Progenitor cell of endocrine pancreas (in vitro differentiated cells): ENCODE measurements at places on chromosomes 3 and 15. TPM values are rescaled to one million over a fixed set of nuclear protein-coding genes. Genes with fewer than 3 reads are reported as not detected.

PRSS50 gene
- 1.9 TPM in 2 replicates for total RNA-seq

DNA sequence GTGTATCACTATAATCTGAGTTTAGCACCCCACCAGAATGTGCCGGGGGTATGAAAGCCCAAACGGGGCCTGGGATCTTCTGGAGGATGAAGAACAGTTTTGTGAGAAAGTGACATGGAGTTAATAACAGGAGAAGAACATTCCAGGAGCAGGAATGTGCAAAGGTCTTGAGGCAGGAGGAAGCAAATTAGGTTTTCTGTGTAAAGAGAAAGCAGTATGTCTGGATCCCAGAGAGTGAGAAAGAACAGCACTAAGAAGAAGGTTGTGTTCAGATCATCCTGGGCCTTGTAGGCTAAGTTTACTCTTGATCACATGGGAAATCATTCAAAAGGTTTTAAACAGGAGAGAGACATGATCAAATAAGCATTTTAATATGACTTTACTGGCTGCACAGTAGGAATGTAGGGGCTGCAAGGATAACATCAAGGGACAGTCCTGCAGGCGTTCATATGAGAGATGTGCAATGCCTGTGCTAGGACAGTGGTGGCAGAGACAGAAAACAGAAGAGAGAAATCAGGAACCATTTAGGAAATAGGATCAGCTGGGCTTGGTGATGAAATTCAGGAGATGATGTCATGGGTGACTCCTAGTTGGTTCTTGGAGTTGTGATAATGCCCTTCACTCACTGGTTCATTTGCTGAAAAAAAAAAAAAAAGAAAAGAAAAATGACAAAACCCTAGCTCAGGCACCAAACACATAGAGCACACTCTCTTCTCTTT is 113.5 kb downstream of the TNIK start:
- no peak for DNase-seq

IP6K2 gene
- total RNA-seq: 207 and 212 TPM in 2 replicates

DNA sequence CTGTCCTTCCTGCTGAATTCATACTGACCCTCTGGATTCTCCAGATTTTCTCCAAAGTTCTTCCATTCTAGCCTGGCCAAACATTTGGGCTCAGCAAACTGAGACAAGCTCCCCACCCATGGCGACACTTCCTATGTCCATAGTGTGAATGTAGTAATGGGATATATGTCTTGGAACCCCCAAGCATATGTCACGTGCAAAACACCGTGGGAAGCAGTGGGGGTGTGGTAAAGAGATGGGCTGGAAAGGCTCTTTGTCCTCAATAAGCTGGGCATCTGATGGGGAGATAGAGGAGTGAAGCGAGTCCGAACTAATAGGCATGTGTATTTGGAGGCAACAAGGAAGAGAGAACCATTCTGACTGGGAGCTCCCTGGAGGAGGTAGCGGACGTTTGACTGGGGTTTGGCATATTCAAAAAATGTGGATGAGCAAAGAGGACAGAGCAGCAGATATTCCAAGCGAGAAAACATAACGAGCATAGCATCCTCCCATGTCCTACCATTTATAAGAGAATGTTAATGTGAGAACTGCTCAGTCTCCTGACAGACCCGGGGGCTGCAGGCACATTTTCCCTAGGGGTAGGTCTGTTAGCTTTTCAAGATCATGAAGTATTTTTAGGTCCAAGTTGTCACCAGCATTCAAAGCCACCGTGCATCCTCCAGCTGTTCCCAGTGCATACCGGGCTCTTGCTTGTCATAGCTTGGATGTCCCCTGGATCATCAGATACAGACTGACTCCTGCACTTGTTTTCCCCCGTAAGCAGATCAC is 25.6 kb downstream of the TPM1 start:
- no peak for DNase-seq

DNA sequence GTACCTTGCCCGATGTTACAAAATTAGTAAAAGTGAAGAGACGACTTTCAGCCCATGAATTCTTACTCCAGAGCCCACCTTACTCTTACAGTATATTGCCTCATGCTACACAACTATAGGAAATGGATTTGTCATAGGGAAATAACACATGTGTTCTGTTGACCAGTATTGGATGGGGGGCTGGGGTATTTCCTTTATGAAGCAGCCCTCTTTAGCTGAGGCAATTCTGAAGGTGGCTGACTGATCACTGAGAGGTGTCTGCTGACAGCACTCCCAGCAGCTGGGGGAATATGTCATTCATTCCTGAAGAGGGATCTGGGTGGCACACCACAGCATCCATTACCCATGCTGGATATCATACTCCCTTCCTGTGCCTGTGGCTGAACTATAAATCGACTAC is 6.4 kb upstream of the GOLM2 start:
- no peak for DNase-seq

- DNase-seq: peak; percentile 85
These were observed at the start of gene TXNRD3 for GRCh38 chr3:126654571-126655383. TXNRD3 (minus strand) TSS chr3:126655124.

DNA sequence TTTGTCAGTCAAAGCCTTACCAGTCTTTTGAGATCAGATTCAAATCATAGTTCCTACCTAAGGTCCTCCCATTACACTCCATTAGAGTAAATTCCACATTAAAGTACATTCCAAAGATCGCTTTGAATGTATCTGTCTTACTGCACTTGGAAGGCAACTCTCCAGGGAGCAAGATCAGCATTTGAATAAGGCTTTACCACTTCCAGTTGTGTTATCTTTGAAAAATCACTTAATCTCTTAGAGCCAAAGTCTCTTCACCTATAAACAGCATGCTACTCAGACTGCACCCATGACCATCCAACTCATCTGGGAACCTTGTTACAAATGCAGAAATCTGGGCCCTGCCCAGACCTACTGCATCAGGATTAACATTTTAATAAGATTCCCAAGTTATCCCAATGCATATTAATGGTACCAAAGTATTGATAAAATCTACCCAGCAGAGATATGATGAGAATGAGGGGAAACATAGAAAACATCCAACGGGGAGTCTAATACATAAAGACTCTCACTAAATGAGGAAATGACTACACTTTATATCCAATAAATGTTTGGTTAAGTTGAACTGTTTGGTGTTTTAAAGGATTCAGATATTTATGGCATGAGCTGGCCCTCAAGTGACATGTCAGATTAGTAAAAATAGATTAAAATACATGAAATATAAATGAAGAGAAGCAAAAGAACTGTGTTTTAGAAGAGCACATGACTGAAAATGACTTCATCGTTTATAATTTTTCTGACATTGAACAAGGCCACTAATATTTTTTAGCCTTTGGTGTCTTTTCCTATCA is 75.9 kb downstream of the TNIK start:
- no peak for DNase-seq

DNA sequence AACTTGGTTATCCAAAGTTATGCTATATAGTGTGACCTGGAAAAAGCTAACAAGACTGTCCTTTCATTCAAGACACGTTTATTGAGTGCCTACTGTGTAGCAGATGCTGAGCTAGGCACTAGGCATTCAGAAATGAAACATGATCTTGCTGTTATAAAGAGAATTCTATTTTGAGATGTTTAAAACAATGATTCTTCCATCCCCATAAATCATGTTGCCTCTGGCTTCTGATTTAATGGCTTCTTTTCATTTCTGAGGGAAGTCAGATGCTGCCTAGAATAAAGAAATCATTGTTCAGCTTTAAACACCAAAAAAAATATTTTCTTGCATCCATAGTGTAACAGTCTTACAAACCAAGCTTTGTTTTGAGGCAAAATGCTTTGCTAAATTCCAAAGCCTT is 620.9 kb upstream of the UBE2E2 start:
- no peak for DNase-seq
